ENCODE measurements at places on chromosomes 2 and 18.

DNA sequence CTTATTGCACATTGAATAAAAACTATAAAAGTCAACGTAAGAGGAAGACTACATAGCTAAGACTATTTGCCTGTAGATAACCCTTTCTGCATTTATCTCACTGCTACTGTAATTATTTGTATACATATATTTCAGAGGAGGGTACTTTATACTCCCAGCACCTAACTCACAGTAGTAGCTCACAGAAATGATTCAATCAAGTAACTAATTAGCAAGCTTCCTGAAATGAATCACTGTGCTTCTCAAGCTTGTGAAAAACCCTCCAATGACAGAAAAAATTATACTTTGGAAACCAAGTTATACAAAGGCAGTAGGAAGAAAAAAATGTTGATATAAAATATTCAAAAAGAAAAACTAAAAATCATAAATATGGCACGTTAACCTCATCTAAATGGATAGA, 124.9 kb downstream of the NBAS start:
- DNase-seq: no peak

DNA sequence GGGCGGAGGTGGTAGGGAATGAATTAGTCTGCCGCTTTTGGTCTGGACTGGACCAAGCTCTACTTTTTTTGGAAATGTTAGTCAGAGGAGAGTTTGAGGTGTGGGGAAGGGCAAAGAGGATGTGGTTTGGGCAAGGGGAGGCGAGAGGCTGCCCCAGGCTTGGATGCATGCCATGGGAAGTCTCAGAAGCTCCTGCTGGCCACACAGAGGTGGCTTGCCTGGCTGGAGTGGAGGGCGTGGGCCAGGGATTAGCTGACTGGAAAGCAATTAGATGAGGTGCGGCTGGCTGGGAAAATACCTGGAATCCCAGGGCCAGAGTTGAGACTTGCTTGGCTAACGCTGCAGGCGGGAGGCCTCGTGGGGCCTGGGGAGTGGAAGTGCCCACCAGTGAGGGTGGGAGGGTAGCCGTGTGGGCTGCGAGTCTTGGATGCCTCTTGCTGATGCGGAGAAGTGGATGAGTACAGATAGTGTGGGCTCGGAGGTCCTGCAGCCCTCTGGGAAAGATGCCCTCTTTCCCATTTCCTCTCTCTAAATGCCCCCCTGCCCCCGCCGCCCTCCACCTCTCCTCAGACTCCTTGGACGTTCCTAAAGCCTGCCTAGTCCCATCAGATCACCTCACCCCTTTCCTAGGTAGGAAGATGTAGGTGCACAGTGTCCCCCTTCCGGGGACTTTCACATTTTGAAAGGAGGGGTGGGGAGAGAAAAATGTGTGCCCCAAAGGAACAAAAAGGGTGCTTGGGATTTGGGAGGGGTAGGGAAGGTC, 117.6 kb downstream of the SMAD7 start:
- peak; percentile 54 for DNase-seq

DNA sequence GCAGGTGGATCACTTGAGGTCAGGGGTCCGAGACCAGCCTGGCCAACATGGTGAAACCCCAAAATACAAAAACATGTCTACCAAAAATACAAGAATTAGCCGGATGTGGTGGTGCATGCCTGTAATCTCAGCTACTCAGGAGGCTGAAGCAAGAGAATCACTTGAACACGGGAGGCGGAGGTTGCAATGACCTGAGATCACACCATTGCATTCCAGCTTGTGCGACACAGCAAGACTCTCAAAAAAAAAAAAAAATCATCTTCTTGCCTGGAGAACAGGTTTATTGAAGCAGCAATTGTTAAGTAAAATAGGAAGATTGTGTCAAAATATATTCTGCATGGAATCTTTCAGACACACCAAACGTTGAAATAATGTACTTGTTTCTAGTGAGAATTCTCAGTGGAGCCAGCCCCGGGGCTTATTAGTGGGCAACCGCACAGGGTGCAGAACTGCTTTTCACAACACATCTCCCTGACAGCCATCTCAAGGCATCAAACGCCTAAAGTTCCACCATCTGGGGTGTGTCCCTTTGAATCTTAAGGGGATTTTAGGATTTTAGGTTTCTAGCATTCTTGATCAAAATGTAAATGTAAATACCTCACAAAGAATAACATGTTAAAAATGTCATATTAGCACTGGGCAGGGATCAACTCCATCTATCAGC, 28.6 kb upstream of the PPP4R1 start:
- no peak for DNase-seq

- no peak for DNase-seq
Observed at GRCh38 chr18:12312976-12313375, 4.9 kb downstream of the TUBB6 start.

DNA sequence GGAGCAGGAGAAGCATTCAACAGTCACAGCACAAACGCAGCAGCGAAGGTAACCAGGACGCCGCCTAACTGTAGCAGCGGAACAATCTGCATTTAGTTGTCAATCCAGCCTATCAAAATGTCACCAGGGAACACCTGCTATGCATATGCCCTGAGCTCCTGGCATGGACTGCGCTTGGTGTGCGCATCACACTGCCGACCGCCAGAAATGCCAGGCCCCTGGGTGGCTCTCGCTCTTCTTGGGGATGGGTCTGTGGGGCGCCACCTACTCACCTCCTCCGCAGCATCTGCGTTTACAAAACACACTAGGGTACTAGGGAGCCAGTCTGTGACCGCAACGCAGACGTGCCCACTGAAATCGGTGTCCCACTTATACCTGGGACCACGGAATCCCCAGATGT, 31.7 kb downstream of the ZNF516 start:
- DNase-seq: no peak

GRCh38 chr2:25340181-25340921, 1.4 kb downstream of the DNMT3A start:
- DNase-seq: no peak

- DNase-seq: no peak
Observed at GRCh38 chr2:126770466-126770865, 114.5 kb downstream of the GYPC start.

- no peak for DNase-seq
Observed at GRCh38 chr2:17818235-17818815, 2.1 kb downstream of the MSGN1 start.

DNA sequence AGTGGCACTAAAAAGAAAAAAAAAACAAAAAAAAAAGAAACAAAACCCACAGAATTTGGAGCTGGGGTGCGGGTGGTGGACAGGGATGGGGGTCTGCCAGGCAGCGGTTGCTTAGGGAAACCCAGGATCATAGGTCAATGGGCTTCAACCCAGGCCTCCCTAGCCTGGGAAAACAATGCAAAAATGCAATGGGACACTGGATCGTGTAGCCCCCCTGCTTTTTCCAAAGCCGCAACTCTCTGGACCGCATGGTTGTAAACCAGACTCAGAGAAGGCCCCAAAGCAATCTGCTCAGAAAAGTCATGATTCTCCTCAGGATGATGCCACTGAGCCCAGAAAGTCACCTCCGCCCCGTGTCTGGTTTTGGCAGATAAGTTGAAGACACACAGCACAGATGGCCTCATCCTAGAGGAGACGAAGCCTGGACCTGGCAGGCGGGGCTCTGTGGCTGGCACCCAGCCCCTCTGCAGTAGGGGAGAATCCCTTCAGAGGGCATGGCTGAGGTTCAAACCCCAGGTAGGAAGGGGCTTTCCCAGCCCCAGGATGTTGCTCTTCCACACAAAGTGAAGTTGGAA, 5.1 kb downstream of the DLX2 start:
- no peak for DNase-seq

DNA sequence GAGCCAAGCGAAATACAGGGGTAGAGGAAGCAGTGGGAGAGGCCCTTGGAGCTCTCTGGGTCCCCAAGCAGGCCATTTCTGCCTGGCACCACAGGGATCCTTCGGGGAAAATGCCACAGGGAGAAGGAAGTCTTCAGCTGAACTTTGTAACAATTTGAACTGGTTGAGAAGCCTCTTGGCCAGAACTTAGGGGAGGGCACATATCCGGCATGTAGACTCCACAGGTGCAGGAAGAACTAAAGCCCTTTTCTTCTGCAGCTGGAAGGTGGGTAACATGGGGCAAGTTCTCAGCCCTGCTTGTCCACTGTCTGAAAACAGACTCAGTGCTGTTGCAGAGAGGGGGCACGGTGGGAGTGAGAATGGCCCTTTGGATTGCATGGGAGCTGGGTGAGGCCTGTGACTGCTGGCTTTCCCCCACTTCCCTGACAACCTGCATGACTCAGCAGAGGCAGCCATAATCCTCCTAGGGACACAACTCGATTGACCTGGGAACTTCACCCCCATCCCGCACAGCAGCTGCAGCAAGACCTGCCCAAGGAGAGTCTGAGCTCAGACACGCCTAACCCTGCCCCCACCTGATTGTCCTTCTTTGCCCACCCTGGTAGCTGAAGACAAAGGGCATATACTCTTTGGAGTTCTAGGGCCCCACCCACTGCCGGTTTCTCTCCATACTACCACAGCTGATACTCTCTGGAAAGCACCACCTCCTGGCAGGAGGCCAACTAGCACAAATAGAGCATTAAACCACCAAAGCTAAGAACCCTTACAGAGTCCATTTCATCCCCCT, 101.6 kb upstream of the FAM136A start:
- DNase-seq: no peak

GRCh38 chr2:127175751-127176354, 44.2 kb downstream of the CYP27C1 start:
- DNase-seq: peak; percentile 83

DNA sequence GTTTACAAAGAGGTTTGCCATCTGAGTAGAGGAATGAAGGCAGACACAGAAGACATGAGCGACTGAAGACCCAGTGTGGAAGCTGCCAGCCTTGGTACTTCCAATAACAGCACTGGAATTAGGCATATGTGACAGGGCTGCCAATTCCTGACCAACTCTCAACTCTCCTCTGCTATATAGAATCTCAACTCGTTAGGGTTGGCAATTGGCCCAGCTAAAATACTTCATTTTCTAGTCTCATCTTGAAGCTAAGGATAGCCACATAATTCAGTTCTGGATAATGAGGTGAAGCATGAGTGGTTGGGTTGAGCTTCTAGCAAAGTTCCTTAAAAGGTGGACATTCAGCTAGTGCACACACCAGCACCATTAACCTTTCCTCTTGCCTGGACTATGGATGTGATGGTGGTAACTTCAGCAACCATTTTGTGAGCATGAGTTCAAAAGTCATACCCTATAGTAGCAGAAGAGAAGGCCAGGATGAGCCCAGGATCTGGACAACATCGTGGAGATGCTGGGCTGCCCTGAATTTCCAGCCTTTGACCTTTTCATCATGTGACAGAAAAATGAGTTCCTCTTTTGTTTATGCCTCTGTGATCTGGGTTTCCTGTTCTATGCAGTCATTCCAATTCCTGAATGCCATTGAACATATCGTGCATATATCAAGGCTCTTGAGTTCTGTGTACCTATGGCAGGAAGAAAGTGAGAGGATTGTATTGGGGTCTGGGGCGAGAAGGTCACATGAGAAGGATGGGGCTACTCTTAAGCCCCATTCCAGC, 68.1 kb upstream of the HAAO start:
- no peak for DNase-seq

GRCh38 chr2:23532391-23533337, 147.7 kb downstream of the KLHL29 start:
- no peak for DNase-seq

DNA sequence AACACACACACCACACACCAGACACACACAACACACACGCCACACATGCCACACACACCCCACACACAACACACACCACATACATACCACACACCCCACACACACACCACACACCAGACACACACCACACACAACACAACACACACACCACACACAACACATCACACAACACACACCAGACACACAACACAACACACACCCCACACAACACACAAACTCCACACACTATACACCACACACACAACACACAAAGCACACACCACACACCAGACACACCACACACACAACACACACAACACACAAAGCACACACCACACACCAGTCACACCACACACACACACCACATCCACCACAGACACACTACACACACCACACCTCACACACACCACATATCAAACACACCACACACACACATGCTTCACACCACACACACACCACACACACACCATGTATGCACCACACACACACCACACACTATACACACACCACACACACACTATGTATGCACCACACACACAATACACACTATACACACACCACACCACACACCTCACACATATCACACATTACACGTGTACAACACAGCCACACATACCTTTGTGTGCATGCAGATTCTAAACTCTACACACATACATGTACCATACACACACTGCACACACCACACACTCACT, 72.2 kb downstream of the TMEM18 start:
- no peak for DNase-seq

- peak; percentile 3 for DNase-seq
Observed at GRCh38 chr2:56801770-56802169, 618.0 kb downstream of the CCDC85A start.

DNA sequence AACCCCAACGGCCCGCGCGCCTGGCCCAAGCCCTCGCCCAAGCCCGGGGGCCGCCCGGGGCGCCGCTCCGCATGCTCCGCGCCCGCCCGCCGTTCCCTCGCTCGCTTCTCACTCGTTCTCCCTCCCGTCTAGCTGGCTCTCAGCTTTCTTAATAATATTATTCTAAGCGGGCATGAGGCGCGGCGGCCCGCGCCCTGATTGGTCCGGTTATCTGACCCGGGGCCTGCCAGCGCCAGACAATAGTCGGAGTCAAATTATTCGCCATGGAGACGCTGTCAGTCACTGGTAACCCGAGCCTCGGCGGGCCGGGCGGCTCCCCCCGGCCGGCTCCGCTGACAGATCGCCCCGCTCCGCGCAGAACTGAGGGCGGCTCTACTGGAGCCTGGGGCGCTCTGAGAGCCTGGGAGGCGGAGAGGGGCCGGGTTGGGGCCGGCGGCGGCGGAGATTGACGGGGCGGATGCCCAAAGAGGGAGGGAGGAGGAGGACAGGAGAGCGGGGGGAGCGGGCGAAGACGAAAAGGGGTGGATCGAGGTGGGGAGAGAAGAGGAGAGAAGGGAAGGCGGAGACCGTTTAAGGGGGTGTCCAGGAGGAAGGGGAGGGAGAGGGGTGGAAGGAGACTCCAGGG, at the start of gene SIX2:
TSS of gene SIX2 (minus strand) at position 150 of the 625 bp plus-strand sequence. CDS start 342 bp downstream, outside the sequence.
- peak; percentile 93 for DNase-seq

GRCh38 chr2:119659601-119660342, 19.2 kb upstream of the TMEM177 start:
- no peak for DNase-seq

DNA sequence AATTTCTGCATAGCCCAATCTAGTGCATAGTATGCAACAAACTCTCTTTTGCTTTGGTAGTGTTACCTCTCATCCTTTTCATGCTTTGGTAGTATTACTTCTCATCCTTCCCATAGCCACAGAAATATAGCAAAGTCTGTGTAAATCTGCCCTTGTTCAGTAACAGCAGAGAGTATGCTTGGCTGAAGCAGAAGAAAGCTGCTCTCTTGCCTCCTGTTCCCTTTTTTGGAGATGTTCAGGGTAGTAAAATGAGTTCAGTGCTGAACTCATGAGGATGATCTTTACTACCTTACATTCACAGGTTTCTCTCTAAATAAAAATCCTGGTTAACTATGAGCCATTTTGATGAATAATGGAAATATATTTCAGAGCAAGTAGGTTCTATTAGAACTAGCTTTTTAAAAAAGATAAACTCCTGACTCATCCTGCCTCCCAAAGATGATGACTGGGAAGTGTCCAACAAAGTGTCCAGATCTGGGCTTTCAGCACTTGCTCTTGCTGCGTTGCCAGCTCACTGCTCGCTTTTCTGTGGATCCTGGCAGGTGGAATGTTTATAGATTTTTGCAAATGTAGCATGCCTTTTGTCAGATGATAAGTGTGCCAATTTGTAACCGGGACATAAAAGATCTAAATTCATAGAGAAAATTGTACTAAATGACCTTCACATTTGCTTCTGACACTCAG, 29.4 kb upstream of the CHMP3 start:
- DNase-seq: no peak
